Stimulated activated CD8-positive, alpha-beta memory T cell treated with anti-CD3 and anti-CD28 coated beads, Interleukin-7, amount 100 ng/mL, for 4 hours (primary cell): ENCODE measurements at places on chromosomes 16 and 17.

- DNase-seq, result no peak
These were observed 93.7 kb downstream of the TBC1D16 start for GRCh38 chr17:79942011-79942405.

DNA sequence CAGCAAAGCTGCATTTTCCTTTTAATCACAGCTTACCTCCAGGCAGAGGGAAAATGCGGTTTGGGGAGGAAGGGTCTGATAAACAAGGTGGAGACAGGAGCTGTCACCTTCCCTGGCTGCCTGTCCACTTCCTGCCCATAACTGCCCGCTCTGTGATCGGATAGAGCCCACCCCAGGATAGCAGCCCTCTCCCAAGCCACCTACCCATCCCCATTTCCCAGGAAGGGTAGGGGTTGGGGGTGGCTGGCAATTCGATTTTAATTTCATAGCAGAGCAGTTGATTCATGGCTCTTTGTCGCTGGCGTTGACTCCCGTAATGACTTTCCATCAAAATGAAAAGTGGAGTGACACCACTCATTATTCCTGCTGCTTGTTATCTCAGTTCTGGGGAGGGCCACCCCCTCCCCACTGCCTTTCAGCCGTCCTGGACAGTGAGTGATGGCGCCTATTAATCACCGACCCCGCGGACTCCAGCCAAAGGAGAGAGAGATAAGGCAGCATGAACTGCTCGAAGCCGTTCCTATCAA lies 11.2 kb downstream of the CDK5RAP3 start:
- DNase-seq, result no peak

- no peak for DNase-seq
These were observed 89.6 kb upstream of the MAF start for GRCh38 chr16:79690159-79690558.

GRCh38 chr16:27224741-27225300 lies 21.5 kb downstream of the KDM8 start:
- DNase-seq, result no peak

DNA sequence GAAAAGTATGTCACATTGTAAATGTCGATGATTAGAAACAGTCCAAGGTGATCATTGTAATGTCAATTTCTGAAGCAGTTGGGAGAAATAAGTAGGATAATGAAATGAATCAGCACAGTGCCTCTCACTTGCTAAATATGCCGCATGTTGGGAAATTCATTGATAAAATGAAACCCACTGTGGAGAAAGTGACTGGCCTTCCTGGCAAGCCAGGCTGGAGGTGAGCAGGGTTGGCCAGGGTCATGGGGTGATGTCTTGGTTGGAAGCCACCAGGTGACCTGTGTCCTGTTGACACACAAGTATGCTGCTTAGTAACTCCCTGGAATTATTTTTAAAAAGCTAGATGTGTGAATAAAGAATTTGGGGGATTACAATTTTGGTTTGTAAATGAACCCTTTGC lies 14.9 kb upstream of the WNT9B start:
- no peak for DNase-seq

DNA sequence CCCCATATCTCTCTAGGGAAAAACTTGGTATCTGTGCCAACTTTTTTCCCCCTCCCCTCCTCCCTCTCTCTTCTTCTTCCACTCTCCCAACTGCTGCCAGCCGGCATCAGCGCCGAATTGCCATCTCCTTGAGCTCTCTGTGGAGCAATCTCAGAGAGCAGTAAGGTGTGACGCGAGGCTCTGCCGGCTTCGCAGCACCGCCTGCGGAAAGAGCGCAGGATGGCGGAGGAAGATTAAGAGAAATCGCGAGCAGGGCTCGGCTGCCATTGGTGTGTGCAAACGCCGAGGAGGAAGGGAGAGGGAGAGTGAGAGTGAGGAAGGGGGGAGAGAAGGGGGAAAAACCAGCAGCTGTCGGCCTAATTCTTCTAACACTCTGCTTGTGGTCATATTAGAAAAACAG lies 44.2 kb downstream of the NEUROD2 start:
- DNase-seq, result no peak
